GM12891 (cell line): ENCODE measurements at places on chromosomes 5 and 9.
A peak's percentile ranks its signal among the peaks of the same experiment; 100 is the strongest.

- no peak for DNase-seq
These were observed 130.7 kb upstream of the KLF4 start for GRCh38 chr9:107620236-107620635.

DNA sequence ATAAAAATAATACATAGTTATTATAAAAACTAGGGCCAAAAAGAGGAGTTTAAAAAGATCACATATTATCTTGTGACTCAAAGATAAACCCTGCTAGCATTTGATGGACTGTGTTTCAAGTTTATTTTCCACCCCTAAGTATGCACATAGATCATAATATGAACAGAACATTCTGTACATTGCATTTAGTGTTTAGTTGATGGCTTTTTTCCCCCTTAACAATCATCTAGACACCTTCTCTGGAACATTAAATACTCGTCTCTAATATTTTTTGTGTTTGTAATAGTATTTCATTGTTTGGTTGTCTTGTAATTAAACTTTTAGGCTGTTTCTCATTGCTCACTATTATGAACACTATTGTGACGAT, 10.5 kb downstream of the COL15A1 start:
- no peak for DNase-seq

- peak; percentile 19 for DNase-seq
These were observed 43.0 kb downstream of the STRBP start for GRCh38 chr9:123225374-123225813.

- DNase-seq = no peak
These were observed 22.3 kb downstream of the RXRA start for GRCh38 chr9:134348404-134349155.

DNA sequence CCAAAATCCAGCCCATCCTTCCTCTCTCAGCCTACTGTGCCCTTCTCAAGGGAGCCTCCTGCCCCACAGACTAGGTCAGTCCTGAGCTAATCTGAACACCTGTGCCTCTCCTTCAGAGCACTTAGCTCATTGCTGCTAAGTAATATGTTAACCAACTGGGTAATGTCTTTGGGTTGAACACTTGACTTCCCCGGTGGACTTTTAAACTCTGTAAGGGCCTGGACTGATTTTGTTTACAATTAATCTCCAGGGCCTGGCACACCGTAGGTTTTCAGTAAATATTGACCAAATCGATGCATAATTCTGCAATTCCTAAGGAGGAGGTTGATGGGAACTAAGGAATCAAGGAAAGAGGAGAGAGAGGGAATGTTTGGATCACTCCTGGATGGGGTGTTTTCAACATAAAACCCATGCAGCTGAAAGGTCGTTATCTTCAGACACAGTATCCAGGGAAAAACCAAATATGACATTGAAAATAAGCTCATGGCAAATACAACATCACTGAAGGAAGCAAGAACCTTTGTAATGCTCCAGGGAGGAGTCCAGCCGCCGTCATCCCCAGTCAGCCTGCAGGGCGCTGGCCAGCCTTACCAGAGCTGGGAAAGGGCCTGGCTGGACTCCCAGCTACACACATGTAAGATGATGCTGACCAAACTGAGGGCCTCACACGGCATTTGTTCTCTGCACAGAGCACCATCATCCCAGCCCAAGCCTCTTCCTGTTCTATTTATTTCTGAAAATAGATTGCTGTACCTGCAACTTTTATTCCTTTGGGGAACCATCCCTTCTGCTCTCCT, 166.3 kb downstream of the C5orf15 start:
- no peak for DNase-seq

- DNase-seq = no peak
These were observed 11.5 kb upstream of the PTPN3 start for GRCh38 chr9:109509611-109510010.

- no peak for DNase-seq
These were observed 64.0 kb downstream of the RGS7BP start for GRCh38 chr5:64569858-64570257.

DNA sequence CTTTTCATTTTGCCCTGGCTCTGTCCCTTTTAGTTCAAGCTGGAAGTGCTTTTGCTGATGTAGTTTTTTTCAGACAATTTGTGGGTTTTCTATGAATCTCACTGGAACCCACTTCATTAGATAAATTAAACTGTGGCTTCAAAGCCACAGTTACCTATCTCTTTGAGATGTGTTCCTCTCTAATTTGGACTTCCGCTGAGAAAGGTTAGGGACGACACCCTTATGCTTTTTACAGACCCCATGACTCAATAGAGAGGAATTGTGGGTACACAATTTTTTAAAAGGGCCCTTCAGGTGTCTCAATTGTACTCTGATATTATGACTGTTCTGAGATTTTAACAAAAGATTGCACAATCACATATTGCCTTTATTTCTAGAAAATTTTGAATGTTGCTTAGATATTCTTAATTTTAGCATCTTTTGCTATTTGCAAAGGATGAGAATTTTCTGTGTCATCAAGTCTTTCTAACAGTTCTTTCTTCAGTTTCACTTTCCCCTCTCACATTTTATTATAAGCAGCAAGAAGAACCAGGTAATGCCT, 110.6 kb downstream of the GADD45G start:
- no peak for DNase-seq

DNA sequence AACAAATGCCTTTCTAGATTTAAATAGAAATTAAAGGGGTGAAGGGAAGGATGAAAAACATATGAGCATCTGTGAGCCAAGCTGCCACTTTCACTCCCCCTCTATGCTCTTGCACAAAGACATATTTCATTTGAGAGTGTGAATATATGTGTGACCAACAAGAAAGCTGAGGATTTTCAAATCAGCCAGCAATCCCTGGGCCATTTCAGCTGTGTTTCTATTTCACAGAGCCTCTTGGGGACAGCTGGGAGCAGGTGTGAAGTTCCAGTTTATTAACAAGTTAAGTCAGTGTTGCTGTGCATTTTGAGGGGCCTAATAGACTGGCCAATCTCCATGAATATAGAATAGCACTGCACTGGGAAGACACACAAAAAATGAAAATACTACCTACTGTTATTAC, 248.7 kb upstream of the RGMB start:
- no peak for DNase-seq

DNA sequence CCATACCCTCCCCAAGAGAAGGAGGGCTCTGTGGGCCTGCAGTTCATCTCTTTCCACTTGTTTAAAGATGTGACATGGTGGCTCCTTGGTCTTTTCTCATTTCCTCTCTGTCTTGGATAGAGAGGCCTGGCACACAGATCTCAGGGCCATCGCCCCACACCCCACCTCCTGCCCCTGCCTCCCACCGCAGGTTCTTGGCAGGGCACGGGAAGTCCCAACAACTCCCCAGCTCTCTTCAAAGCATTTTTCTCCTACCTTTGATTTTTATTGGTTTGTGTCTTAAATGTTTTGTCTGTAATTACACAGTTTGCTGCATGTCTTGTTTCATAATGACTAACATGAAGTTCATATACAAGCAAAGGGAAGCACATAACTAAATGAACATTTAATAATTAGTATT, 178.5 kb upstream of the MSX2 start:
- DNase-seq = no peak
